Stimulated activated CD8-positive, alpha-beta memory T cell treated with anti-CD3 and anti-CD28 coated beads, Interleukin-2, amount 100 ng/mL, for 48 hours (primary cell): ENCODE measurements at places on chromosomes 2 and 18.

DNA sequence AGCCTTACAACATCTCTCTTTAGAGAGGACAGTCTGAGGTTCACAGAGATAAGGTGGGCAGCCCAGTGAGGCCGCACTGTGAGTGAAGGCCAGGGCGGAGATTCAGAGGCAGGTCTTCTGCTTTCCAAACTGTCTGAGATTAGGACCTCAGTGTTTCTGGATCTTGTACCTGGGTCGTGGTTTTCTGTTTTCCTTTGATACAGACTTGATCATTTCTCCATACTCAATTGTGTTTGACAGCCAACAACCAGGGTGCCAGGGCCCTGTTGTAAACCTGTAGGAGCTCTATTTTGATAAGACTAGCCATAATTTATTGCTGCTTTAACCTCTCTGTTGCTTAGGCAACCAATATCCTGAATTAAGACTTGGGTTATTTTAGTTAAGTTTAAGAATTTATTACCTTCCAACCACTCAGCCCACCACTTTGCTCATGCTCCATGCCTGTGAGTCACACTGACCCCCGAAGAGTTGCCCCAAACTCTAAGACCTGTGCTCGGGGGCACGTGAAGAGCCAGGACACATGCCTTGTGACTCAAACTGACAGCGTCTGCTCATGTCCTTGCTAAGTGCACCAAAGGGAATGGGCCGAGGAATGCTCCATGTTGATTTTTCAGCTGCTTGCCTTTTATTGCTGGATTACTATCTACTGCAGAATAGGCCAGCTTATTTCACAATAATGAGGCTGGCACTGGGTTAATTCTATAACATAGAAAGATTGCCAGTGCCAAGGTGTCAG lies 248.6 kb downstream of the BCL2 start:
- DNase-seq, result no peak

DNA sequence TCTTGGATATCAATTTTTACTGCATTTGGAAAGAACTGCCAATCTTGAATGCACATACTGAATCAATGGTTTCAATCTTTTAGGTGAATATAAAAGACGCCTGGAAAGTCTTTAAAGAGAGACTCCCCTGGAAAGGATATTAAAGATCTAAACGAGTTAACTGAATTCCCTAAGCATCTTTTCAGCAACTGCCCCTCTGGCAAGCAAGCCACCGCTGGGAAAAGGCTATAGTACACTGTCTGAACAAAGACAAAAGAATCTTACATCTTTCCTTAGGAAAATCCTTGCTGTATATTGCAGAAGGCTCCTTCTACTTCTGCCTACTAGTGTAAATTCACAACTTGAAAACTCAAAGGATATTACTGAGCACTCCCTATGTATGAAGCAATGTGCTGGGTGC lies 28.0 kb downstream of the MYO5B start:
- no peak for DNase-seq

- no peak for DNase-seq
These were observed at the start of gene OTOS for GRCh38 chr2:240140511-240140910. Gene OTOS, minus strand, starts transcription at chr2:240140658. Its CDS starts 332 bp downstream, at chr2:240140326.

DNA sequence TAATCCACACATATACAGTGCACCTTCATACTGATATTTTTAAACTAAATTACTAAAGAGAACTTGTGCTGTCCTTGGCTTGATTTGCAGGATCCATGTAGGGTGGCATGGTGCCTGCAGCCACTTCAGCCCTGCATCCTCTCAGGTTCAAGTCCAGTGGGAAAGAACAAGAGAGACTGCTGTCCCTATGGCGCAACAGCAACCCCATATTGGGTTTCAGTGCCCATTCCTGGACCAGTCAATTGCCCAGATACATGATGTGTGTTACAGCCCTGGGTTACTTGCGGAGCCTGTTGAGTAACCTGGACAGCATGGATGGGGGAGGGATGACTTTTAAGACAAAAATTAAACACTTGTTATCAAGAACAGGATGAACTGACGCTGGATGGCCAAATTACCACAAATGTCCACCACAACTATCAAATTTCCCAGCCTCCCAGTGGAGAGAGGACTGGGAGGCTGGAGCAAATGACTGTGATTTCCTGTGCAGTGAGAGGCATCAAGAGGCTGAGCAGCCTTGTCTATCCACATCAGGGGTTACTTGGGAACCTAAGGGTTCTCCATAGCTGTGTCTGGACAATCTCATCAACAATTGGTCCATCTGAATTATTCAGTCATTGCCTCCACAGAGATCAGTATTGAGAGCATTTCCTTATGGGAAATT lies 162.0 kb downstream of the CAPN13 start:
- DNase-seq, result no peak

DNA sequence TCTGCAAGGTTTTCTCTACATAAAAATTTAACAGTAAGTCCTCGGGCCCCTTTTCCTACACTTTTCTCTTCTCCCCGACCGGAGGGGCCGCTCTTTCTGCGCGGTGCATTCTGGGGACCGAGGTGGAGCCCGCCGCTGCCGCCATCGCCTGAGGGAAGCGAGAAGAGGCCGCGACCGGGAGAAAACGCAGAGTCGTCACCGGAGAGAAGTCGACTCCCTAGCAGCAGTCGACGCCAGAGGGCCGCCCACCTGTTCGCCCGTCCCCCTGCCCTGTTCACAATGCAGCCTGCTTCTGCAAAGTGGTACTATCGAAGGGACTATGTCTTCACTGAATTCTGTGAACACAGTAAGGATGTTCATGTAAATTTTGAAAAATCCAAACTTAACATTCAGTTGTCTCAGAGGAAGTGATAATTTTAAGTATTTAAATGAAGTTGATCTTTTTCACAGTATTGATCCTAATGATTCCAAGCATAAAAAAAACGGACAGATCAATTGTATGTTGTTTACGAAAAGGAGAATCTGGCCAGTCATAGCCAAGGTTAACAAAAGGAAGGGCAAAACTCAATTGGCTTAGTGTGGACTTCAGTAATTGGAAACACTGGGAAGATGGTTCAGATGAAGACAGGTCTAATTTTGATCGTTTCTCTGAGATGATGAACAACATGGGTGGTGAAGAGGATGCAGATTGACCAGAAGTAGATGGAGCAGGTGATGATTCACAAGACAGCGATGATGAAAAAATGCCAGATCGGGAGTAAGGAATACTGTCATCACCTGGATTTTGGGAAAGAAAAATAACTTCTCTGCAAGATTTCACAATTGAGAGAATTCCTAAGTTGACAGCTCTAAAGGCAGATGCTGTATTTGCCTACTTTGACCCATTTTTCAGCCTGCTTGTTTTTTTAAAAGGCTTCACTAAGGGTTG lies 55.8 kb downstream of the ASXL2 start:
- peak; percentile 62 for DNase-seq

DNA sequence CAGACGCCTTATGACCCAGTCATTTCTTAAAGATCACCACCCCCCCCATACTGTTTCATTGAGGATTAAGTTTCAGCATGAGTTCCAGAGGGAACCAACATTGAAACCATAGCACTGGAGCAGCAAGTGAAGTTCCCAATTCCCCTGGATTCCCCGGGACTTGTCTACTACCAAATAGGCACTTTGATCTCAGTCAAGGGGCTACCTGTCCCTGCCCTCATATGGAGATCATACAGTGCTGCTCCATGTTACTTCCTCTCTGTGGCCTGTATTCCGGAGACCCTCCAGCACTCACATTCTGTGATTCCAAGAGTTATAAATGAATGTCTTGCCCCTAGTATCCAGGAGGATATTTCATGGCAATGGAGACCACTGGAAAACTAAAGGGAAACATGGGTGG lies 42.5 kb downstream of the RNF144A start:
- no peak for DNase-seq

DNA sequence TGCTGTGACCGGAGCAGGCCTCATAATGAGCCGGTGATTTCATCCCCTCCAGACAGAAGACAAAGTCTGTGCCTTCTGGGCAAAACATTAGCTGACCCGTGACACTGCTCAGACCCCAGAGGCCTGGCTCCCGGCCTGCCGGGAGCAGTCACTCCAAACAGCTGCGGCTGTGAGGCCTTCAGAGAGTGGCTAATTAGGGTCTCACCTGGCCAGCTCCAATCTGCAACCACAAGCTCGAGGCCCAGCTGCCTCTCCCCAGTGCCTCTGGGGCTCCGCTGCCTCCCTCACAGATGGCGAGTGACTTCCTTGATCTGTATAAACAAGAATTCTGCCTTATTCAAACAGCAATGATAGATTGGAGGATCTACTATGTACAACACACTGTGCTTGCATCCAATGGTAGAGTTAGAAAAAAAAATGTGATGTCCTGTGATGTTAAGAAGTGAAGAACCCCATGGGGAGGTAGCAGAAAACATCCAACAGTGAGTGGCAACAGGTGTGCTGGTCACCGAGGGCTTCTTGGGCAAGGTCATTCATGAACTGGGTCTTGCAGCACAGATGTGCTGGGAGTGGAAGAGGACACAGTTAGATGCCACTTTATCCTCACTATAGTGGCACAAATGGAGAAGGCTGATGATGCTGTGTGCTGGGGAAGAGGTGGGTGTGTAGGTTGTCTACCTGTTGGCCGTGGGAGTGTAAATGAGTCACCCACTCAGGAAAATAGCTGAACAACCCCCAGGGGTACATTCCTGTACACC lies 98.2 kb upstream of the ASAP2 start:
- no peak for DNase-seq

- no peak for DNase-seq
These were observed 151.8 kb downstream of the ANKRD30BL start for GRCh38 chr2:132009874-132010521.

GRCh38 chr2:90645-91312 lies 44.5 kb upstream of the FAM110C start:
- no peak for DNase-seq

DNA sequence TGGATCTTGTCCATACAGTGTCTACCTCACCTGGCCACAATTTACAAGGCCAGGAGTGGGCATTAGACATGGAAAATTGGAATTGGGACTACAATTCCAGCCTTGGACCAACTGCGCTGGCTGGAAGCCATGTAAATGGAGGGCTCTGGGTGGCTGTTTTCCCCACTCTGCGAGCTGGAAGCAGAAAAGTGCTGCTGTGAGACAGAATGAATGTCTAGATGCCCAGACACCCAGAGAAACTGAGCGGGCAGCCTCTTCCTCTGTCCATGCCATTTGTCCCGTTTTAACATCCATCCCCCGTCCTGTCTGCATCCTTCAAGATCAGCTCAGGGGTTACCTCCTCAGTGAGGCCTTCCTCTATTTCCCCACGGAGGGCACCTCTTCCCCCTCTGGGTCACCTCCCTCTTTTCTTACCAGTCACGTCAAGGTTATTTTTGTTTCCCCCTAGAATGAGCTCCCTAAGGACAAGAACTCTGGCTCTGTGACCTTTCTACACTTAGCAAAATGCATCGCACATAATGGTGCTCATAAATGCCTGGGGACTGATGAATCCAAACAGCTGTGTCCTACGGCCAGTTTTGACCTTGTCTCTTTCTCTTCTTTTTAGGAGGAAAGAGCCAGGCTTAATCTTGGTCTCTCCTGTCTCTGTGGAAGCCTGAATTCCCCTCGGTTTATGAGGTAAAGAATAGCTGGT lies 41.2 kb downstream of the MCFD2 start:
- DNase-seq, result no peak

DNA sequence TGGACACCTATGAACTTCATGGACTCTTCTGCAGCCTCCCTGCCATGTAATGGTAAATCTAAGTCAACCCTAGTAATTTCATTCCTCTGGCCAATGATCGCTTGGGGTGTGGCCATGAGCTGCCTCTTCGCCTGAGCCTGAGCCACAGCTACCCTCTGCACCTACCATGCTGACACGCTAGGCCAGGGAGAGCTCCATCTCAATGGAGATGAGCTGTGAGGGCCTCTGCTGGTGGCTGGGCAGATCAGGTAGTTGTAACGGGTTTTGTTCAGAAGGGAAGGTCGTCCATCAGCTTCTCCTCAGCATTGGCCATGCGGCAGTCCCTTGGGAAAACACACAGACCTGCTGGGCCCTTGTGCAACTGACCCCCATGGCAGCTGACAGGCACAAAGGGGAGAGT lies 24.4 kb downstream of the MPHOSPH10 start:
- DNase-seq, result peak; percentile 8

- DNase-seq, result no peak
These were observed 8.0 kb downstream of the ME2 start for GRCh38 chr18:50886929-50887328.

DNA sequence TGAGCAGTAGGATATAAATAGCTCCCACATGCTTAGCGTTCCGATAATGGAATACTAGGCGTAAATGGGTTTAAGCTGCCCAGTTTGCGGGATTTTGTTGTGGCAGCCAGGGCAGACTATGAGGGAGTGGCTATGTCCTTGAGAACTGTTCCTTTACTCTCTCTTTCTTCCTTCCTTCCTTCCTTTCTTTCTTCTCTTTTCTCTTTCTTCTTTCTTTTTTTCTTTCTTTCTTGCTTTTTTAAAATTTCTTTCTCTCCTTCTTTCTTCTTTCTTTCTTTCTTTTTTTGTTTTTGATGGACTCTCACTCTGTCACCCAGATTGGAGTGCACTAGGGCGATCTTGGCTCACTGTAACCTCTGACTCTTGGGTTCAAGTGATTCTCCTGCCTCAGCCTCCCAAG lies 9.1 kb upstream of the PRELID3A start:
- DNase-seq, result no peak

GRCh38 chr2:31893094-31893493 lies 117.7 kb downstream of the MEMO1 start:
- DNase-seq, result no peak

DNA sequence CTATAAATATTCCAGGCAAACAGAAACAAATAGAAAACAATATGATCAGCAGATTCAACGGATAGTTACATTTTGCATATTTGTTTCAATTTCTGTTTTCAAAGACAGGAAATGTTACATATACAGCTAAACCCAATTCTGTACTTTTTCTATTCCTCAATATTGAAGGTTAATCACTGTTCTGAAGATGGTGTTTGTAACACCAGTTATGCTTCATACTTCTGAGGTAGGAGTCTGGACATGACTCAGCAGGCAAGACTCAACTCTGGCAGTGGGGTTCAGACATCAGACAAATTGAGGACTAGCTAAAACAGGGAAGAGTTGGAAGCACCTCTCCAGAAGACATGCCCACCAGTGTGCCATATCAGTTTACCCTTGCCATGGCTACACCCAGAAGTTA lies 16.6 kb downstream of the SERPINB13 start:
- no peak for DNase-seq

DNA sequence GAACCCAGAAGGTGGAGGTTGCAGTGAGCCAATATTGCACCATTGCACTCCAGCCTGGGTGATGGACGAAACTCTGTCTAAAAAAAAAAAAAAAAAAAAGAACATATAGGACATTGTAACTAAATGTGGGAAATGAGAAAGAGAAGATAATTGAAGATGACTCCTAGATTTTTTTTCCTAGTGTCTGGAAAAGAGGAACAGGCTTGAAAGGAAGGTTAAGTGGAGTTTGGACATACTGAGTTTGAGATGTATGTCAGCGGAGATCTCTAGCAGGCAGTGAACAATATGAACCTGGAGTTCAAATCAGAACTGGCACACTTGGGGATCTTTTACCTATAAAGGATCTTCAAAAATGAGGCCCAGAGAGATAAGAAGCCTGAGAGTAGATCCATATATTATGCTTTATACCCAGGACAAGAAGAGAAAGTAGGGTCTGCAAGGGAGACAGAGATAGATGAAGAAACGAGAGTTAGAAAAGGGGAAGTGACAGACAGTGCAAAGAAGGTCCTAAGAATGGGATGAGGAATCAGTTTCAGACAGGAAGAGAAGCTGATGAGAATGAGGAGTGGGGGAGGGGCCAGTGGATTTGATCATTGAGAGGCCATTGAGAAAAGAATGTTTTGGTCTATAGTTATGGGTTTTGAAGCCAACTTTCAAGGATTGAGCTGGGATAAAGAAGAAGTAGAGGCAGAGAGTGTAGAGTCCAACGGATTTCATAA lies 46.9 kb upstream of the CD28 start:
- no peak for DNase-seq

GRCh38 chr2:19868701-19869580 lies 32.8 kb downstream of the TTC32 start:
- peak; percentile 48 for DNase-seq
